ENCODE measurements at places on chromosomes 3 and 15. TPM values are rescaled to one million over a fixed set of nuclear protein-coding genes. Genes with fewer than 3 reads are reported as not detected.

The SAMD7 gene
- not detected for total RNA-seq

The ARRDC4 gene
- 25.4 TPM for total RNA-seq

The C3orf70 gene
- 6.5 TPM for total RNA-seq

The KCNAB1 gene
- total RNA-seq = 6.3 TPM

The PPP1R14D gene
- total RNA-seq = not detected

The CCDC54 gene
- total RNA-seq = not detected

The ADIPOQ gene
- 86.7 TPM for total RNA-seq

The LRRIQ4 gene
- not detected for total RNA-seq

The SERPINI2 gene
- total RNA-seq = not detected

The CTNNB1 gene
- total RNA-seq = 728 TPM

The P3H2 gene
- total RNA-seq = 37.7 TPM

The NRG4 gene
- total RNA-seq = 0.10 TPM

The ADPRH gene
- total RNA-seq = 2.7 TPM

The STRIT1 gene
- total RNA-seq = 2.5 TPM

The MEIS2 gene
- 25.5 TPM for total RNA-seq

The ACKR2 gene
- 1.6 TPM for total RNA-seq

The MYZAP gene
- 8.3 TPM for total RNA-seq

The NUSAP1 gene
- total RNA-seq = 45.3 TPM

The ZCWPW2 gene
- total RNA-seq = 1.5 TPM

The CD200R1 gene
- total RNA-seq = 6.3 TPM

The FES gene
- total RNA-seq = 23.0 TPM

The SKOR1 gene
- total RNA-seq = 0.10 TPM

The SV2B gene
- 1.5 TPM for total RNA-seq

The HEXA gene
- 54.6 TPM for total RNA-seq

The CCRL2 gene
- total RNA-seq = 1.2 TPM

The THRB gene
- total RNA-seq = 18.1 TPM

The CSPG4 gene
- 42.2 TPM for total RNA-seq

The ST6GAL1 gene
- total RNA-seq = 16.7 TPM

The AHSG gene
- total RNA-seq = not detected

The GABRR3 gene
- total RNA-seq = not detected

The CKMT1A gene
- total RNA-seq = 7.1 TPM

The CHRD gene
- total RNA-seq = 31.3 TPM

The SOX14 gene
- total RNA-seq = not detected

The THSD4 gene
- total RNA-seq = 24.3 TPM

The BLM gene
- total RNA-seq = 6.3 TPM

The KLHL40 gene
- 13.4 TPM for total RNA-seq

The SQOR gene
- total RNA-seq = 26.1 TPM

The GRK7 gene
- 0.10 TPM for total RNA-seq

The TUSC7 gene
- not detected for total RNA-seq

The NEK11 gene
- total RNA-seq = 14.9 TPM

The LNP1 gene
- 3.4 TPM for total RNA-seq

The IGSF10 gene
- total RNA-seq = 61.5 TPM

The RBP2 gene
- not detected for total RNA-seq

Measured in skin of body (tissue), 3 donors.